Stimulated activated CD8-positive, alpha-beta memory T cell treated with anti-CD3 and anti-CD28 coated beads, Interleukin-7, amount 100 ng/mL, for 48 hours (primary cell): ENCODE measurements at places on chromosomes 1 and 21.

- no peak for DNase-seq
These were observed 198.7 kb downstream of the SETD4 start for GRCh38 chr21:35861661-35862060.

- no peak for DNase-seq
These were observed 25.5 kb downstream of the GRIK1 start for GRCh38 chr21:29914326-29914725.

DNA sequence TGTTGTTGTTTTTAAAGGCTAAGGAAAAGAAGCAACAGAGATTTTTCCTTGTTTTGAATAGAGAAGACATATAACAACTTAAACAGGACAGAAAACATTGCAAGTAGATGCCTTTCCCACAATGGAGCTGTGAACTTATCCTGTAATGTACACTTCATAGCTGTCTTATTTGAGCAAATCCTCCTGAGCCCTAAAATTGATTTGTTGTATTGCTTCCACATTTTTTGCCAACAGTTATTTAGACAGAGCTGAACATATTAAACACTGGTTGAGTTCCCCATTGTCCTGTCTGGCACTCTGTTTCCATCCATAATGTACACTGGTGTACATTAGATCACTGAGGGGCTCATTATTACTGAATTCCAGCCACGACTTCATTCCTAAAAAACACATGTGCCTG lies 32.2 kb downstream of the CACHD1 start:
- no peak for DNase-seq

GRCh38 chr1:53698384-53698980 lies 40.5 kb downstream of the GLIS1 start:
- DNase-seq: no peak

GRCh38 chr1:66000033-66000637 lies 207.4 kb downstream of the PDE4B start:
- no peak for DNase-seq

DNA sequence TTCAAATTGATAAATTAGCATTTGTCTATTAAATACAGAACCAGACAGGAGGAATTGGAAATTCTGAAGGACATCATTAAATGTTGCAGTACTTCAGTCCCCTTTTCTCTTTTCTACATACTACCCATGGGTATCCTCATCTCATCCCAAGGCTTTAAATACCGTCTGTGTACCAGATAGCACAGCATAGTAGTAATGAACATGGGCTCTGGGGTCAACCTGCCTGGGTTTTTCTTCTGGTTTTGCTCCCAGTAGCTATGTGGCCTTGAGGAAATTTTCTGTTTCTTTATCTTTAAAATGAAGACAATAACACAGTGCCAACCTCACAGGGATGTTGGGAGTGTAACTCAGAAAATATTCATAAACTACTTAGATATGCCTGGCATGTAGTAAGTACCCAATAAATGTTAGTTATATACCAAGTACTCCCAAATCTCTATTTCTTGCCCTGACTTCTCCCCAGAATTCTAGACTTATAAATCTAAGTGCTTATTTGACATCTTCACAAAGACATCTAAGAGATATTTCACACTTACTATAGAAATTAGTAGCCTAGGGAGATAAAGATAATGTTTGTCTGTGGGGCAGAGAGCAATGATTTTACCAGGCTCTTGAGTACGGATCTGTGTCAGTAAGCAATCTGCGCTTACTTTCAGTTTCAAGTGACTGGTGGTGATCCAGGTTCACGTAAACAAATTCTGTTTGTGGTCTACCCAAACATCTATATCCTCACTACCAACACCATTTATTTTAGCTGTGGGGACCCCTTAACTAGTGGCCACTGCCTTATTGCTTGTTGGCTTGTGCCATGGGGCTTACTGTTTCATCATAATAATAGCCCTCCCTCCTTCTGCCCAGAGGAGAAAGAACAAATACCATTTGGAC lies 37.3 kb downstream of the VANGL2 start:
- DNase-seq: no peak

- no peak for DNase-seq
These were observed 88.4 kb upstream of the CSF3R start for GRCh38 chr1:36571106-36571505.

DNA sequence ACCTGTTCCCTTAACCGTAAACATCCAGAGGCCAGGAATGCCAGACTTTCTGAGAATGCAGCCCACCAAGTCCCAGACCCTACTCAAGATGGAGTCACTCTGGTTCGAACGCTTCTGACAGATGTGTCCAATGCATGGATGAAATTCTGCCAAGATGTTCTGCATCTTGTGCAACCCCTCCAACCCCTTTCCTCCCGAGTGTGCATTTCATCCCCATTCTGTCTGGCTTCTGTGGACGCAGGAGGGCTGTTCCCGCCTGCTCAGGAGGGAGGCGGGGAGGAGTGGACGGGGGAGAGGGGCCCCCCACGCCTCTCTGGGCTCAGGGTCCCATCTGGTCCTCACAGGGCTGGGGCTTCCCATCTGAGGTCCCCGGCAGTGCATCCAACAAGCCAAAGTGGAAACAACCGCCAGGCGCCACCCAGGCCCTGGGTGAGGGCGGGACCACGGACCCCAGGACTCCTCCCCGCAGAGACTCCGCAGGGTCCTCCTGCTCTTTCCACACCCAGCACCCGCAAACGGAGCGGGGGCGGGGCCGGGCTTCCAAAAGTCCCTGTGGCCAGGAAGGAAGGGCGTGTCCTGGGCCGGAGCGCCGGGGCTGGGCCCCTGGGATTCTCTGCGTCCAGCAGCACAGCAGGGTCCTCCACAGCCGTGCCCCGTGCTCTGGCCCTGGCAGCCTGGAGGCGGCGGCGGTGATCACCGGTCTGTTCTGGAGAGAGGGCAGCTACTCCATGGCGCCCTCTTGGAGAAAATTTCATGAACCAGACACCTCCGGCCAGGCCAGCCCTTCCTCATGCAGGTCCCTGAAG lies 27.8 kb upstream of the SUMO3 start:
- peak; percentile 28 for DNase-seq

GRCh38 chr1:45412899-45413298 lies 72.7 kb upstream of the MUTYH start:
- DNase-seq: no peak

- no peak for DNase-seq
These were observed 12.3 kb upstream of the NPHP4 start for GRCh38 chr1:6004412-6005123.

- DNase-seq: no peak
These were observed 74.5 kb downstream of the CLIC6 start for GRCh38 chr21:34743285-34743684.

GRCh38 chr1:20187103-20187812 lies 940 bp upstream of the PLA2G2C start:
- peak; percentile 49 for DNase-seq

- no peak for DNase-seq
These were observed 259.5 kb upstream of the CHRM3 start for GRCh38 chr1:239126884-239127283.

DNA sequence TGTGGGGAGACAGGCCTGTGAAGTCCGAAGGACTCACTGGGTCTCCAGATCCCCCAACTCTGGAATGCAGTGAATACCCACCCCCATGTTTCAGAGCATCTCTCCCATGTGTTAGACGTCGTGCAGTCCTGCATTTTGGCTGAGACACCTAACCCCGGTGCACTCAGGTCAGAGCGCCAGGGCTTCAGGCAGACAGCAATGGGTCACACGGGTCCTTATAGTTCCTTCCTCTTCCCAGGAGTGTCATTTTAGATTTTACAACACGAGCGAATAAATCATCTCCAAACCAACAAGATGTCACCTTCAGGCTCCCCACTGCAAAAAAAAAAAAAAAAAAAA lies 5.1 kb downstream of the PRRX1 start:
- DNase-seq: no peak

DNA sequence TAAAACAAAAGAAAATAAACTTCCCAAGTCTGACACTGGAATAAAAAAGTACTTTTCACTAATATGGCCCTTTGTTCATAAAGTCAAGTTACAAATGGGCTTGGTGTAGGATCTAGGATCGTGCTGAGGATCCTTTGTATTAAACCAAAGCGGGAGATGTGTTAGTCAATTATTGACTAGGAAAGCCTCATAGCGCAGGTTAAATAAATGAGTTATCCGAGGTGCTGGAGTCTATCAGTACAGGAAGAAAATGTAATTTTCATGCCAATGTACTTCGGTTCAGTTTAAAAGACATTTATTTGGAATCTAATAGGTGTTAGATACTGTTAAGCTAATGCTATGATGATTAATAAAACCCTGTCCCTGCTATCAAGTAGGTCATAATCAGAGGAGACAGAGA lies 101.8 kb downstream of the TNR start:
- DNase-seq: no peak

DNA sequence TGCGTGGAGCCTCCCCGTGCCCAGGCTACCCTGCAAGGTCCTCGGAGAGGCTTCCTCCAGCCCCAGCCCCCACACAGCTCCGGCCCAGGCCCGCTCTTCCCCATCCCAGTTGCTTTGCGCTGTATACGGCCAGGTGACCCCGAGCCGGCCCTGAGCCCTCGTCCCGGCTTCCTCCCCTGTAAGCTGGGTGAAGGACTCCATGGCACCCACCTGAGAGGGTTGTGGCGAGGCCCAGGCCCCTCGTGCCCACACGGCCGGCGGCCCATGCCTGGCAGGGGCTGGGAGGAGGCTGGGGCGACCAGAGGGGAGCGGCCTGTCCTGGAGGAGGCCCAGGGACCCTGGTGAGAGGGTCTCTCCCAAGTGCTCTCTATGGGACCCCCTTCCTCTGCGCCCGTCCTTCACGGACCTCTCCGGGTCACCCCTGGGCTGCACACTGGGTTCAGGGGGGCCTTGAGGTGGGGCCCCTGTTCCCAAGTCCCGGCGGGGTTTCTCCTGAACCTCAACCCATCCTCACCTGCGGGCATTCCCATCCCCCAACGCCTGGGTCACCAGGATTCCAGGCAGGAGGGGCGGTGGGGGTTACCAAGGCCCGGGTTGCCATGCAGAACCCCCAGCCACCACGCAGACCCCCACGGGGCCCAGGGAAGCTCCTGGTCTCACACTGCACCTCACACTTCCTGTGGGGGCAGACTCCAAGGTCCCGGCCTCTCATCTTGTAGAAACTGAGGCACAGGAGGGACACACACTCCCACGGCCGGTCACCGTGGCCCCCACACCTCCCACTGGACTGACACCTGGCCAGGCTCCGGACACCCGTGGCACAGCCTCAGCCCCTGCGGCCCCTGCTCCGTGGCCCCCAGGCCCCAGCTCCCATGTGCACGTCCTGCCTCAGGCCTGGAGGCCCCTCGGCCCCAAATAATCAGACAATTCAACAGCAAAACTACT lies 25.2 kb downstream of the COL6A1 start:
- DNase-seq: no peak

DNA sequence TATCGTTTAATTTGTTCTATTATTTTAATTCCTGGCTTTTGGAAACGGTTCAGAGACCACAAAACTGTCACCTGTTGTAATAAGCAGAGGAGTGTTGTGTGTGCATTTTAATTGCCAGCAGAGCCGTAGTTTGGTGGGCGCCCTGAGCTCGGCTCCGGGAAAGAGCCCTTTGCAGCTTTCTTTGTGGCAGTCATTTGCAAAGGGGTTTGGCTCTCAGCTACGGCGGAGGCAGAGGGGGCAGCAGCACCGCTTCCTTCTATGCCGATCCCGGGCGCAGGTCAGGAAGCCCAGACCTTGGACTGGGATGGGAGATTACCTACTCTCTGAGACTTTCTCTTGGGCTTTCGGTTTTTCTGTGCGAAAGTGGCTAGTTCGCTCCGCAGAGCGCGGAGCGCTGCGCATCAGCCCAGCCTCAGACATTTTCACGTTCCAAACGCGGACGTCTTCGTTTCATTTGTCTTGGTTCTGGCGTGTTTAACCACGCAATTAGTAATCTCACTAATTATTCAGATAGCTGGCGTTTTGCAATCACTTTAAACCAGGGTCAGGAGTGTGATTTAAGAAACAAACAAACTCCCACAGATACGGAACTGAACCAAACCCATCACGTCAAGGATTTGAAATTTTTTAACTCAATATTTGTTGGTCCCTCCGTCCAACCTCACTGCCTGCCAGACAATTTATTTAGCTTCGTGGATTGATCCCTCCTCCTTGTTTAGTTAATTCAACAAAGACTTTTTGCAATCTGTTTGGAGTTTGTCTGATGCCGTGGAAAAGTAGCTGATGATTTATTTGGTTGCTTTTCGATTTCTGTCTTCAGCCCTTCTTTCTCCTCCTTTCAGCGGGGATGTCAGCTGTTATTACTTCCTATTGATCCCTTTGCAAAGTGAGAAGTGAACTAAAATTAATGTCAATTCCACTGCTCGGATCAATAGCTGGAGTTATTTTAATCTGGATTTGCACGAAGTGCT lies 3.9 kb downstream of the RNF220 start:
- DNase-seq: no peak

DNA sequence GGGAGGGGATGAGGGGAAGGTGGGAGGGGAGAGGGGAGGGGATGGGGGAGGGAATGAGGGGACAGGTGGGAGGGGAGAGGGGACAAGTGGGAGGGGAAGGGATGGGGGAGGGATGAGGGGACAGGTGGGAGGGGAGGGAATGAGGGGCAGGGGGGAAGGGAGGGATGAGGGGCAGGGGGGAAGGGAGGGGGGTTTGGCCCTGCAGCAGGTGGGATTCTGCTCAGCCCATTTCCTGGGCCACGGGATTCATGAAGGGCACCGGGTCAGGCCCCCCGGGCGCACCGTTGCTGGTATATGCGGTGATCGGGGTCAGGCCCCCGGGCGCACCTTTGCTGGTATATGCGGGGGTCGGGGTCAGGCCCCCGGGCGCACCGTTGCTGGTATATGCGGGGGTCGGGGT lies 15.1 kb upstream of the SAMD11 start:
- no peak for DNase-seq

- no peak for DNase-seq
These were observed 62.8 kb downstream of the CNST start for GRCh38 chr1:246629030-246629429.

DNA sequence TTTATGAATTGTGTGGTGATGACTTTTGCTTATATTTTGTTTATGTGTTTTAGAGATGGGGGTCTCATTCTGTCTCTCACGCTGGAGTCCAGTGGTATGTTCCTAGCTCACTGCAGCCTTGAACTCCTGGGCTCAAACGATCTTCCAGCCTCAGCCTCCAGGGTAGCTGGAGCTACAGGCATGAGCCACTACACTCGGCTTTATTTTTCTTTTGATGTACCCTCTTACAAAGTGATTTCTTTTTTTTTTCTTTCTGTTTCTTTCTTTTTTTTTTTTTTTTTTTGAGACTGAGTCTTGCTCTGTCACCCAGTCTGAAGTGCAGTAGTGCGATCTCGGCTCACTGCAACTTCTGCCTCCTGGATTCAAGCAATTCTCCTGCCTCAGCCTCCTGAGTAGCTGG lies 46.8 kb downstream of the CD247 start:
- DNase-seq: no peak
